Brain (organoid and tissue), 16 donors: ENCODE measurements at places on chromosomes 7 and 10.

GRCh38 chr10:86049442-86049841 lies 317.2 kb downstream of the GRID1 start:
- DNase-seq = no peak

- no peak for DNase-seq
Observed at GRCh38 chr7:44401692-44402091, 76.3 kb upstream of the CAMK2B start.

DNA sequence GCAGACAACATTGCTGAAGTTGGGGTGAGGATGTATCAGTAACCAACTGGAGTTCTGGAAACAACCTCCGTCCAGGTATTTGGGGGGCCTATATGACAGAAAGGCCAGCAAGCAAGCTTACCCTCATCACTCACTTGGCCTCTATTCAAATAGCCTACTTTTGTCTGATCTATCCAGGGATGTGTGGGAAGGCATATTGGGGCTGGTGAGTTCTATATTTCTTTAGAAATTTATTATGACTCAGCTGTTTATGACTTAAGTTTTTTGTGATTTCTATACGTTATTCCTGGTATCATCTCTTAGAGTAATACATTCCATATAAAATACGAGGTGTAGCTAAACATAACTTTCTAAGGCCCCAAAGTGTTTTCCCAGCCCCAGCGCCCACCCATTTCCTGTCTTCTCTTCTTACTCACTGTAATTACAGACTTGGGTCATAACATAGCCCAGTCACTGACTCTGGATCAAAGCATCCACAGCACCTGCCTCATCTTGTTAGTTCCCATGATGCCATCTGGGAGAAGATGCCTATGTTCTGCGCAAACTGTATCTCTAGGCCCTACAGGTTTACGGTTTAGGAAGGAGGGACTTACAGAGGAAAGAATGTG lies 18.1 kb downstream of the GARS1 start:
- DNase-seq = no peak

DNA sequence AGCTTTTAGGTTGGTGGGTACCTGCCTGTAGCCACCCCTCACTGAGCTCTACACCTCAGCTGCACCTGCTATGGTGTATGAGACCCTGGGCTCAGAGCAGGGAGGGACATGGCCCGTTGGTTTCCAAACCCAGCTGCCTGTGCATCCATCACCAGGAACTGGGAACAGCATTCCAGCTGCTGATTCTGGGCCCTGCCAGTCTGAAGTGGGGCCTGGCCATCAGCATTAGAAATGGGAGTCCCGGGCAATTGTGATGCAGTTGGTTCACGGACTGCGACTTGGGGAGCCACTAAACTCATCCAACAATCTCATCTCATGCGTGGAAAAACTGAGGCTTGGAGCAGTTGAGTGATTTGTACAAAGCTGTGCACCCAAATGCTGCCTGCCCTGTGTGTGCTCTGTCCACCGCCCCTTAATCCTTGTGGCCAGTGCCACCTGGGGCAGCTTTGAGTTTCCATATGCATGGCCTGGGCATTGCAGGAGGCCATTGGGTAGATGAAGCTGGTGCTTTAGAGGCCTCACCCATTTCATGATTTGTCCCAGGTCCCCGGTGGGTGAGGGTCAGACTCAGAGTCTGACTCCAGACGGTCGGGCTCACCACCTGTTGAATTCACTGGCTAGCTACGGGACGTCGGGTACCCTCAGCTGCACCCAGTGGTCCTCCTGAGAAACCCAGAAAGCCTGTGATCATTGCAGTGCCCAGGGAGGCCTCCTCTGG lies 109.0 kb upstream of the SHH start:
- no peak for DNase-seq

DNA sequence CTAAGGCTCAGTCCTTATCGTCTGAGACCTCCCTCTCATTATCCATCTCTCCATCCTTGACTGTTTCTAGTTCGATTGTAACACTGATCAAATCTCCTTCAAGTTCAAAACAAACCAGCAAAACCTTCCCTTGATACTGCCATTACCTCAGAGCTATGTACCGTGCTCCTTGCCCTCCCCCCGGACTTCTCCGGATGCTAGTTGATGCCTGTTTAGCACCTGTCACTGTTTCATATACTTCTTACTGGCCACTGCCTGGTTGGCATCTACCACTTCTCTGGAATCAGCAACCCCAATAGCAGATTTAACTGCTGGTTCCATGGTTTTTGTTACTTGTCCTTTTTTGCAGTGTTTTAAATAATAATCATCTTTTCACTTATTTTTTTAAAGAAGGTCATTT lies 64.1 kb downstream of the BMPR1A start:
- DNase-seq = no peak

GRCh38 chr7:117347480-117347879 lies 24.6 kb upstream of the WNT2 start:
- no peak for DNase-seq

DNA sequence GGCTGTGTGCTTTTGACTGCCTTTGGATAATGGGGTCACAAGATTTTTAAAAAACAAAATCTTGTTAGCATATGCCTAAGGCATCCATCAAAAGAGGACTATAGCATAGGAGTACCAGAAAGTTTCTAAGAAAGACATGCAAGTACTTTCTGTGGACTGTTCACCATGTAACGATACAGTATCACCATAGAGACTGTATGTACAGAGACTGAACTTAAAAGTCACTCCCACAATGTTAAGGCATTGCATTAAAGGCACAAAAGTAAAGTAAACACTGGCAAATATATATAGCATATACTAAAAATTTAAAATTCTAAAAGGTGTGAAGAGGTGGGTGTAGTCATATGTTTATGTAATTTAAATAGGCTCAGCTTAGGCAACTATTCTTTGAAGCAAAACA lies 190.9 kb downstream of the IMMP2L start:
- DNase-seq = no peak

DNA sequence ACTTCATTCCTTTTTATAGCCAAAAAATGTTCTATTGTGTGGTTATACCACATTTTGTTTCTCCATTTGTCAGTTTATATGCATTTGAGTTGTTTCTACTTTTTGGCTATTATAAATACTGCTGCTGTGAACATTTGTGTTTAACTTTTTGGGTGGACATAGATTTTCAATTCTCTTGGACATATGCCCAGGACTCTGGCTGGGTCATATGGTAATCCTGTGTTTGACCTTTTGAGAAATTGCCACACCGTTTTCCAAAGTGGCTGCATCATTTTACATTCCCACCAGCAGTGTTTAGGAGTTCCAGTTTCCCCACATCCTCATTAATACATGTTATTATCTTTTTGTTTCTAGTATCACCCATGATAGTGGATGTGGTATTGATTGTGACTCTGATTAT lies 39.4 kb downstream of the CSGALNACT2 start:
- no peak for DNase-seq

DNA sequence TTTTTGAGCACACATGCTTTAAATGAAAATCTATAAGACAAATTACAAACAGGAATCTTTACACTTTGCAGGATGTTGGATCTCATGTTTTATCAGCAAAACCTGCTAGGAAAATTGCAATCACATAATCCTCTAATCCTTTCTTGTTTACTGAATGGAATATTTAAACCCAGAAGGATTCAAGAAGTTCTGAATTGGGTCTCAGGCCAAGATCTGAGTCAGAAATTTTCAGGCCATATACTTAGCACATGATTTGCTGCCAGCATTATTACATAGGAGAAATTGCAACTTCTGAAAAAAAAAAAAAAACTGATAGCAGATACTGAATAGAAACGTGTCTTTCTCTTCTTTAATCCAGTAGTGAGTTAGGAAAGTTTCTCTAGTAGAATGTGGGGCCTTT lies 1005.3 kb upstream of the POT1 start:
- DNase-seq = peak; percentile 2

GRCh38 chr7:140456551-140457051 lies 22.7 kb downstream of the MKRN1 start:
- no peak for DNase-seq

DNA sequence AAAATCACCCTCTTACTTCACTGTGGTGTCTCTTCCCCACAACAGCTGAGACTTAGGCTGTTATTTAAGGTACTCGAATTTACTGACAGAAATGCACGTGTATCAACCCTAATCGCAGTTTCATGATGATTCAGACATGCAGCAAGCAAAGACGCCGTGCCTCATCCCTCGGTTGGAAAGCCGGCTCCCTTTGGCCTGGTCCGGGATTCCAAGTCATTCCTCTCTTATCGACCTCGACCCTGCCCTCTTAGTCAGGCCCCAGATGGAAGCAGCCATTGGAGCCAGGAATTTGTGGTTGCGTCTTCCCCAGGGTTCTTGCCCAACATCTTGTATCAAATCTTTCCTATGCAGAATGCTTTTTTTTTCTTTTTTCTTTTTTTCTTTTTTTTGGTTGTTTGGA lies 229.5 kb downstream of the GATA3 start:
- no peak for DNase-seq

DNA sequence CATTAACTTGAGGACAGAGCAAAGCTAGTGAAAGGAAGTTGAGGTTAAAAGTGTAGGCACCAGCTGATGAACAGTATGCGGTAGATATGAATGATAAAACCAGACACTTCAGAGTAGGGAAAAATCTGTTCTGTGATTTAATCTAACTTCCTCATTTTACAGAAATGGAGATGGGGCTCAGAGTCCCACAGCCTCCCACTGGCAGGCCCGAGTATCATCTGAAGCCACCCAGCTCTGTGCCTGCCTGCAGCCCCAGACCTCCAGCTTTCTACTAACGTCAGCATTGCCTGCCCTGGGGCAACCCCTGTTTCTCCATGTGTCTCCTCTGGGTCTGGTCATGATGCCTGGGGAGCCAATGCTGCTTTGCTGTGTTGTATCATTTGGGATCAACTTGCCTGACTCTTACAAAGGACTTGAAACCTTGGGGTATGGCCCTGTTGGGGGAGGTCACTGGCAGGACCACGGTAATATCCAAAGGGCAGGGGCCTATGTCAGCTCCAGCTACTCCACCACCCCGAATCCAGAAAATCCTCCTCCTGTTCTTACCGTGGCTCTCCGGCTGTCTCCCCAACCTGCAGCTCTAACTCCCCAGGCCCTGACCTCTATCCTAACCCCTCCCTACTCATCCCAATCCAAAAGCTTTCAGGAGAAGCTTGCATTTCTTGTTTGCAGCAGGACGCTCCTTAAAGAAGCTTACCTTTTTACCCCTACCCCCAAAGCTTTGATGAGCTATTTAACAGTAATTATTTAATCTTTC lies 56.2 kb upstream of the NPY start:
- no peak for DNase-seq

DNA sequence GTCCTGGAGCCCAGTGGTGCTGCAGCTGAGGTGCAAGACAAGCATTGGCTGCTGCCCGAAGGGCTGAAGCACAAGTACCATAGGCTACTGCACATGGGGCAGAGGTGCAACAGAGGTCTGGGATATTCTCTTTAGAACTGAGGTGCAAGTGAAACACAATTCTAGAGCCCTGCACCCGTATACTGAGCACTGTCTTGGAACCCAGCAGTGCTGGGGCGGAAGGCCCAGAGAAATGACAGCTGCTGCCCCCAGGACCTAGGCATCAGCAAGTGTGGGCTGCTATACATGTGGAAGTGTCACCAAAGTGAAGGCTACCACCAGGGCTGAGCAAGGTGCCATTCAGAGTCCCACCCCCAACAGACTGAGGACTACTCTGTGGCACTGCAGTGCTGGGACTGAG lies 393.6 kb upstream of the STEAP1 start:
- DNase-seq = no peak

- DNase-seq = no peak
Observed at GRCh38 chr10:118107040-118107439, 60.3 kb upstream of the RAB11FIP2 start.

DNA sequence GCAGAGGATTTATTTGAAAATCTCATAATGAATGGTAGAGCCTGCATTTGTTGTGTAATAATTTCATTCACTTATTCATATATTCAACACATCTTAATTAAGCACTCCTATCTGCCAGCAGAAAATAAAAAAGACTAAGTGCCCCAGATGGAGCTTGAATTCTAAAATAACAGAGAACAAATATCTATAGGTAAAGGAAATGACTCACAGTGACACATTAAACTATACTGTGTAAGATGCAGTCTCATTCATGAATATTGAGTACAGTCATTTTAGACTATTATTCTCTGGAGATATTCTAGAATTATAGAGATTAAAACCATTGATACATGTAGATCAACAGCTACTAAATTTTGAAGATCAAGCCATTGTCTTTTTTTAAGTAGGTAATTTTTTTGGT lies 72.1 kb downstream of the PTPRZ1 start:
- DNase-seq = no peak

DNA sequence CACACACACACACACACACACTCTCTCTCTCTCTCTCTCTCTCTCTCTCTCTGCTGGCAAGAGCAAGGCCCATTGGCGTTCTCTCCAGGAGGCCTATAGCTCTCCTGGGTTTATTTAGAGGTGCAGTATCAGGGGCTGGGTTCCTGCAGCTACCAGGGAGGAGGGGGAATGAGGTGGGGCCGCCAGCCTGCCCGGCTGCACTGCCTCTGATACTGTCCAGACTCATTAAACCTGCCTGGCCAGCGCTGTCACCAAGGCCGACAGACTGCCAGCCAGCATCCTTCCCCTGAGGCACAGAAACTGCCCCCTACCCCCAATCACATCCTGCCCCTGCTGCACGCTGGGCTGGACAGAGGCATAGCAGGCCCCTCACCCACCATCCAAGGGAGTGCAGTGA lies 4.3 kb downstream of the PRRT4 start:
- DNase-seq = no peak

GRCh38 chr7:134567368-134567767 lies 18.5 kb downstream of the AKR1B15 start:
- DNase-seq = no peak

GRCh38 chr7:5345671-5346070 lies 62.9 kb downstream of the SLC29A4 start:
- no peak for DNase-seq

- DNase-seq = no peak
Observed at GRCh38 chr7:37342176-37342687, 106.4 kb downstream of the ELMO1 start.

GRCh38 chr7:95088536-95089215 lies 181.3 kb downstream of the PPP1R9A start:
- no peak for DNase-seq

- no peak for DNase-seq
Observed at GRCh38 chr7:133081119-133081598, 731 bp downstream of the CHCHD3 start.

GRCh38 chr10:116521424-116522290 lies 24.1 kb upstream of the PNLIP start:
- DNase-seq = peak; percentile 82

GRCh38 chr7:30206942-30207341 lies 72.2 kb downstream of the MTURN start:
- no peak for DNase-seq

DNA sequence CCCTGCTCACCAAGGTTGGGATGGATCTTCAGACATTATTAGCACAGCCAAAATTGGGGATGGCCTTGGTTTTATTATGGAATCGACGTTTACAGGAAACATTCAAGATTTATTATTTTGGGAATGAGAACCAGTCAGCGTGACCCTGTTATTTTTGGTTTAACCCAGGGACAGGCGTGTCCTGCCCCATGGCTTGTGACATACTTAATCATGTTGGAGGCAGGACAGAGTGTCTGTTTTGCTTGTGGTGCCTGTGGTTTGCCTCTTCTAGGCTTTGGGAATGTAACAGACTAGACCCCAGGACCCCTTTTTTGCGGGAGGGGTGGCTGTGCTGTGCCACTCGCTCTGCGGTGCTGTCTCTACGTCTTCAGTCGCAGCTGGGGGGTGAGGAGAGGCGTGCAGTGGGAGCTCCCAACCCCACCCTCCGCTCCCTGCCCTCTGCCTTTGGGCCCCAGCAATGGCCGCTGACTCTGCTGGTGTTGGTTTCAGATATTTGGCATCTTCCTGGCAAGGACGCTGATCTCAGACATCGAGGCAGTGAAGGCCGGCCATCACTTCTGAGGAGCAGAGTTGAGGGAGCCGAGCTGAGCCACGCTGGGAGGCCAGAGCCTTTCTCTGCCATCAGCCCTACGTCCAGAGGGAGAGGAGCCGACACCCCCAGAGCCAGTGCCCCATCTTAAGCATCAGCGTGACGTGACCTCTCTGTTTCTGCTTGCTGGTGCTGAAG lies 20.1 kb upstream of the SH2D4B start:
- no peak for DNase-seq
